CD14-positive monocyte (primary cell): ENCODE measurements at places on chromosomes 3 and 15. TPM values are rescaled to one million over a fixed set of nuclear protein-coding genes. Genes with fewer than 3 reads are reported as not detected.
A peak's percentile ranks its signal among the peaks of the same experiment; 100 is the strongest.

GXYLT2 gene
- not detected in 2 replicates for polyA plus RNA-seq

DNA sequence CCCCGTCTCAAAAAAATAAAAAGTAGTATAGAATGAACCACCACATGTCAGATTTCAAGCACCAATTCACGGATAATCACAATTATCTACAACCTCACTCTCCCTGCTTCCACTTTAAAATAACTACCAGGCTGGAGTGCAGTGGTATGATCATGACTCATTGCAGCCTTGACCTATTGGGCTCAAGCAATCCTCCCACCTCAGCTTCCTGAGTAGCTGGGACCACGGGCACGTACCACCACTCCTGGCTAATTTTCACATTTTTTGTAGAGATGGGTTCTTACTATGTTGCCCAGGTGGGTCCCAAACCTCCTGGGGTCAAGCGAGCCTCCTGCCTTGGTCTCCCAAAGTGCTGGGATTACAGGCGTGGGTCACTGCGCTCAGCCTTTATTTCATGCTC, 38.1 kb upstream of the LDHAL6B start:
- H3K4me1 ChIP-seq: peaks cover 21% of the 10 kb centered on the region
- peak overlapping the region; percentile 87 for H3K27ac ChIP-seq
- no peaks in the 10 kb centered on the region for H3K27me3 ChIP-seq
- no peak overlapping the region for H3K4me3 ChIP-seq

- no peak overlapping the region for H3K27ac ChIP-seq
- no peak overlapping the region for H3K4me3 ChIP-seq
- no peaks in the 10 kb centered on the region for H3K36me3 ChIP-seq
- no peak for DNase-seq
Measured at GRCh38 chr3:89314454-89315098, 207.2 kb downstream of the EPHA3 start.

GRCh38 chr3:51985063-51985462, 1.7 kb downstream of the ACY1 start:
- peaks cover 25% of the 10 kb centered on the region for H3K4me1 ChIP-seq
- DNase-seq: no peak
- H3K27me3 ChIP-seq: no peaks in the 10 kb centered on the region
- no peaks in the 10 kb centered on the region for H3K36me3 ChIP-seq

GRCh38 chr3:30368978-30369377, 237.4 kb upstream of the TGFBR2 start:
- H3K27ac ChIP-seq: no peak overlapping the region
- no peak overlapping the region for H3K4me3 ChIP-seq
- H3K36me3 ChIP-seq: no peaks in the 10 kb centered on the region
- no peaks in the 10 kb centered on the region for H3K27me3 ChIP-seq
- DNase-seq: peak; percentile 5

SLC24A1 gene
- 0.83 TPM for polyA plus RNA-seq

GRCh38 chr3:158443632-158444031, 127.4 kb upstream of the MLF1 start:
- no peaks in the 10 kb centered on the region for H3K36me3 ChIP-seq
- H3K27ac ChIP-seq: no peak overlapping the region
- no peak for DNase-seq
- no peak overlapping the region for H3K4me3 ChIP-seq

TUBGCP5 gene
- 1.9 and 5.8 TPM in 2 replicates for polyA plus RNA-seq

DNA sequence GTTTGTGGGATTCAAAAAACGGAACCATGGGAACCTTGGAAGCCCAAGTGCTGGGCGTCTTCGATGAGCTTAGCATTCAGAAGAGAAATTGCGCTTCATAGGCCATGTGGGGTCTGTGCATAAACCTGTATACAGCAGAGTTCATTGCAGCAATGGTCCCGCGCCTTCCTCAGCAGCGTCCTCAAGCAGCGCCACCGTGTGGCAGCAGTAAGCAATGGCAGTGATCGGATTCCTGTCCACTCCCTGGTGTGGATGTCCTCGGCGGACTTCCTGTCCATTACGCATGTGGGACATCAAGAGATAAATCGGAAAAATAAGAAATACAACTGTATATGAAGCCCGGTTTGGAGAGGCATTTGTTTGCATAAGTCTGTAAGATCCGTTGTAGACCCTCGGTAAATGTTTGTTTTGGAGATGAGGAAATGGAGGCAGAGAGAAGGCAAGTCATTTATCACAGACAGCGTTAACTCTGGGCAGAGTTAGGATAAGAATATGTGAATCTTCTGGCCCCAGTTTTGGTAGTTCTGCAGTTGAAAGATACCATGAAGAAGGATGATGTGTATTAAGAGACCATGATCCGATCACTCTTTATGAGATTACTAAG, 57.7 kb downstream of the CNTN4 start:
- no peaks in the 10 kb centered on the region for H3K27me3 ChIP-seq
- DNase-seq: no peak
- H3K36me3 ChIP-seq: no peaks in the 10 kb centered on the region
- no peaks in the 10 kb centered on the region for H3K4me1 ChIP-seq

DNA sequence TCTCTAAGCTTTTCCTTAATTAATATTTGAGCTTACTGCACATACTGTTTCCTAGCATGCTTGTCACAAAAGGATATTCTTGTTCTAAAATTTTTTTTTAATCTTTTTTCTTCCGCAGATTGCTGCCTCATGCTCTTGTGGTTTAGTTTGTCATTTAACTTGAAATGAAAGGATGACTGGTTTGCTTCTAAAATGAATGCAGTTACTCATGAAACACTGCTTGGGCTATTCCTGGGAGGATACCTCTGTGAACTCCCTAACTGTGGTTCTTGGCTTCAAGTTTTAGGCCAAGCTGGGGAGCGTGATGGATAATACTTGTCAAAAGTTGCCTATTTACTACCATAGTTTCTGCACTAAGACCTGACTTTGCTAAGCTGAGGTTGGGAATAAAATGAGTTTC, 64.0 kb downstream of the USP13 start:
- no peaks in the 10 kb centered on the region for H3K27me3 ChIP-seq
- no peak for DNase-seq
- H3K27ac ChIP-seq: no peak overlapping the region
- no peaks in the 10 kb centered on the region for H3K4me1 ChIP-seq
- H3K4me3 ChIP-seq: no peak overlapping the region
